ENCODE measurements at places on chromosomes 12 and 14.

GRCh38 chr14:91890291-91890749 is 23.0 kb upstream of the TC2N start:
- no peak for DNase-seq

DNA sequence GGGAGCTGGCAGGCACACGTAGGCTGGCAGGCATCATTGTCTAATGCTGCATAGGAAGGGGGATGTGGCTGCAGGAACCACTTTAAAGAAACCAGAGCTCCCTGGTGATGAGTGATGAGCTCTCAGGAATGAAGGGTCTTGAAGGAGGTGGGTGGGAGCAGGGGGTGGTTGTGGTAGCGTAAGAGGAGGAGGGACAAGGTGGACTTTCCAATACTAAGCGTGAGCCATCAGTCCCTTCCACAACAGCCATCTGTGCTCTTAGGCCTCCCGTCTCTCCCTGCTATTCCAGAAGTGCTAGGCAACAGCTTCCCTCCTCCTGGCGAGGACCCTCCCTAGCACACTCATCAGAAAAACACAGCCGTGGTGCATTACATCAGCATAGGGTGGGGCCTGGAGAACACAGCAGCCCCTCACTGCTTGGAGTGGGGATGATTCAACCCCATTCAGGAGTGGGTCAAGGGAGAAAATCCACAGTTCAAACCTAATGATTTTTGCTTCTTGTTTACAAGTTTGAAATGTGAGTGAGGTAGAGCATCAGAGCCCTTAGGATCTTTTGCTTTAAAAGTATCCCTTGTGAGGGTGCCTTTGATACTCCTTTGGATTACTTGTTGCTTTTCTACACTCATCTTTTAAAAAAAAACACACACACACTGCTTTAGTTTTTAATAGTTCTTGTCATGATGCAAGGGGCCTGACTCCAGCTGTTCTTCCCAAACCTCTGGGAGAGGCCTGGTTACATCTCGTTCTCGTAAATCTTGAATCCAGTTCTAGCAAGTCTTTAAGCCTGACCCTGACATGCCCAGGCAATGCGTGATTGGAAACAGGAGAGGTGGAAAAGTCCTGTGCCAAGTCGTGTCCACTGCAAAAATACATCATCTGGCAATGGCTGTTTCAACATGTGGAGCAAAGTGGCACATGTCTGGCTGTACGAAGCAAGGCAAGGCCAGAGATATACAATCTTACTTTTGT is 356.4 kb upstream of the DDHD1 start:
- no peak for DNase-seq

- no peak for DNase-seq
These were observed 70.1 kb upstream of the BDKRB2 start for GRCh38 chr14:96134508-96134907.

DNA sequence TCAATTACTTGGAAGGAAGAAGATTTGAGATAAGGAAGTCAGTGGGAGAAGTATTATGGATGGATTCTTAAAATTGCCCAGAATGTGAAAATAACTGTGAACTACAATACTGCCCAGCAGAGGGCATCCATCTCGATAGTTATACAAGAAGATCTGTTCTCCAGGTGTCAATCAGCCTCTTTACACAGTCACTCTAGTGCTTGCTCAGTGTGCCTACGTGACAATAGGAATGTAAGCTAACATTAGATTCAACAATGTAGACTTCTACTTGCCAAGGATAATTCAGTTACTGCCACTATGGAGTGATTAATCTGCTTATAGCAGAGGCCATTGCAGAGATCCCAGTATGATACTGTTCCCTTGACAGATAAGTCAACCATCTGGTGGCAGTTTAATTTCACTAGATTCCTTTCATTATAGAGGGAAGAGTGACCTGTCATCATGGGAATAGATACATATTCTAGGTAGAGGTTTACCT is 10.6 kb upstream of the MAP4K5 start:
- DNase-seq: no peak

DNA sequence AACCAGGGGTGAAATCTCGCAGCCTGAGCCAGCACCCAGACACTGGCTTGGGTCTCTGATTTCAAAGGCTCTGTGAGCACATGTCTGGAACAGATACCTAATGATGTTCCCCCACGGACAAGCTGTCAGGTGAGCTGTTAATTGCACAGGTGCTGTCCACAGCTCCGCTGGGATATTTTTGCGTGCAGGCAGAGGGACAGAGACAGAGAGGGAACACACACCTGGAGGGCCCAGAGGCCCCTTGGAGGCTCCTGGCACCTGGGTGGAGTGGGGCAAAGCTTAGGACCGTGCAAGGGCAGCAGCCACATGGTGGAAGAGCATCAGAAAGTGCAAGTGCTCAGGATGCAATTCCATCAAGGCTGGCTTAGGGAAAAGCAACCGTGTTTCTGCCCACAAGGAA is 57.3 kb downstream of the ARL6IP4 start:
- no peak for DNase-seq

DNA sequence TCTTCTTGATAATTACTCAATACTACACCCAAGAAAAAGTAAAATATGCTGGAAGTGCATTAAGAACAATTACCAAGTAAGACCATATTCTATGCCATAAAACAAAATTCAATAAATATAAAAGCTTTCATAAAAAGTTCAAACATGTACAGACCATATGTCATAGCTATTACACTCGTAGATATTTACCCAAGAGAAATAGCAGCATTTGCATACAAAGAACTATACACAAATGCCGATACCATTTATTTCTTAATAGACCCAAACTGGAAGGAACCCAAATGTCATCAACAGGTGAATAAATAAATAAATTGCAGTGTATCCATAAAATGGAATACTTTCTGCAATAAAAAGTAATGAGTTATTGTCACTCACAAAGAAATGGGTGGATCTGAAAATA is 78.3 kb upstream of the SLC16A7 start:
- DNase-seq: no peak

- DNase-seq: no peak
These were observed 1.7 kb upstream of the NUAK1 start for GRCh38 chr12:106140223-106140986.

- no peak for DNase-seq
These were observed 85.9 kb upstream of the ANO2 start for GRCh38 chr12:6031001-6031400.

DNA sequence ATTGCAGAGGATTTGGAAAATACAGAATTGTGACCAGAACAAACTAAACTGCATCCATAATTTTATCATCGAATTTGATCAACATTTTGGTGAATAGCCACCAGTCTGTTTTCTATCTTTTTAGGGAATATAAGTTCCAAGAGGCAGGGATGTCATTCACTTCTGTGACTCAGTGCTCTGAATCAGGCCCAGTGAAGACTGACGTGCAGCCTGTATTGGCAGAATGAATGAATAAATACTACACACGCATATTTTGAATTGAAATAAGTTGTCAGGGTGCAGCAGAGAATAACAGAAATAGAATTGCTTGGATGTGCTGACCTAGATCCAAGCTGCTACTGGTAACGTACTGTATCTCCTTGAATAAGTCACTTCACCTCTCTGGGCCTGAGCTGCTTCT is 1.3 kb upstream of the EMP1 start:
- DNase-seq: no peak

DNA sequence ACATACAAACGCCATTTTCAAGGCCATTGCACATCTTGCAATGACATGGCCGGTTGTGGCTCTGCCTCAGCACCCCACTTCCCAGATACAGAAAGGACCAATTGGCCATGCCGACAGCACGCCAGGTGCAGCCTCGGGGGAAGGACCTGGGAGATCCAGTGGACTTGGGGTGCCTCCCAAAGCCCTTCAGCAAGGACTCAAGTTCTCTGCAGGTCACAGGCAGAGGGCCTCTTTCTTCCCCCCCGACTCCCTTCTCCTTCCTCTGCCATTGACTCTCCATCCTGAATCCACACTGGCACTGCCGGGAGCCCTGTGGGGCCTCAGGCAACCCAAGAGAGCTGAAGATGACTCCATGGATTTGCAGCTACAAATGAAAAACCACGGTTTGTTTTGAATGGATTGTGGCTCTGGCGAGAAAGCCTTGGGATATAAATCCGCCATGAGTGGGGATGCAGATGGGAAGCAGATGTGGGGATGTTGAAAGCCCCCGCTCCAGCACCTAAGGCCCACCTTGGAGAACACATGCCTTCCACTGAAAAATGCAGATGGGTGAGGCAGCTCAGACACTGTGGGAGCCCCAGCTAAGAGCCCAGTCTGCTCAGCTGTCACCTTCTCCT is 35.1 kb upstream of the LTBP2 start:
- no peak for DNase-seq

GRCh38 chr14:49460662-49461061 is 125.5 kb downstream of the RPS29 start:
- no peak for DNase-seq

DNA sequence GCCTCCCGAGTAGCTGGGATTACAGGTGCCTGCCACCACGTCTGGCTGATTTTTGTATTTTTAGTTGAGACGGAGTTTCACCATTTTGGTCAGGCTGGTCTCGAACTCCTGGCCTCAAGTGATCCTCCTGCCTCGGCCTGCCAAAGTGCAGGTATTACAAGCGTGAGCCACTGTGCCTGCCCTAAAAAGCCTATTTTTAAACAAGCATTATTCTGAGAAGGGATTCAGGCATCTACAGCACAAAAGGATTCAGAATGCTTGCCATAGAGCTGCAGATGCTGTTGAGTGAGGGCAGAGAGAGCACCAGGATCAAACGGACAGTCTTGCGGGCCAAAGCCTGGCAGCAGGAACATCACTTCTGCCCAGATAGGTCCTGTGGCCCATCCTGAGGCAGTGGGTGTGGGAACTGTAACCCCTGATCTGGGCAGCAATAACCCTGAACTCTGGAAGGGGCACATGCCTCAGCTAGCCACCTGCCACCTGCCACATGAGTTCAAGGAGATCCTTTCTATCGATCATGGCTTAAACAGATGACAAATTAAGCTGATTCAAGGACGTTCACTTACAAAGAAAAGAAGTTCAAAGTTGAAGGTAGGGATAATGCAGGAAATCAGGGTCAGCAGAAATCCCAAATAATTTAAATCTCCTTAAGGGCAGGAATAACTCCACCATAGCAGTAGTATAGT is 16.8 kb upstream of the SNX6 start:
- no peak for DNase-seq

- DNase-seq: no peak
These were observed 6.2 kb downstream of the FOXJ2 start for GRCh38 chr12:8038659-8039114.

All from cortex of kidney (tissue), 1 donor.